Hematopoietic multipotent progenitor cell treated with erythropoietin and hydrocortisone succinate and interleukin-3 and kit ligand, for 8 days (in vitro differentiated cells): ENCODE measurements at places on chromosomes 2 and 18.

GRCh38 chr2:208025814-208026184 lies 472 bp upstream of the PLEKHM3 start:
- DNase-seq = no peak

DNA sequence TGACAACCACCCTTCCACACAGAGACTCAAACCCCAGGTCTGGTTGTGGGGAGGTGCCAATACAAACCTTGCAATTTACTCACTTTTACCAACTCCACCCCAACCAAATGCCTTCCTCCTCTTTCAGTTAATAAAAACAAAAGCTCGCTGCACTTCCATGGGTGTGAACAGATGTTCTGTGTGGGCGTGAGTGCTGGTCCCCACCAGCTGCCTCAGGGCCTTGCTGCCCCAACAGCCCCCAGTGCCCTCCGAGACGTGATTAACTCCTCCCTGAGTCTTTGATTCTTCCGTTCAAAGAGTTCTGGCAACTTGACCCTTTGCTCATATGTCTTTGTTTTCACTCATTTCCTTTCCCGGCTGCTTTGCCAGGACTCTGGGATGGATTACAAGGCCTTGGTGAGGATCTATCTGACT lies 258.9 kb upstream of the CXCR4 start:
- no peak for DNase-seq

DNA sequence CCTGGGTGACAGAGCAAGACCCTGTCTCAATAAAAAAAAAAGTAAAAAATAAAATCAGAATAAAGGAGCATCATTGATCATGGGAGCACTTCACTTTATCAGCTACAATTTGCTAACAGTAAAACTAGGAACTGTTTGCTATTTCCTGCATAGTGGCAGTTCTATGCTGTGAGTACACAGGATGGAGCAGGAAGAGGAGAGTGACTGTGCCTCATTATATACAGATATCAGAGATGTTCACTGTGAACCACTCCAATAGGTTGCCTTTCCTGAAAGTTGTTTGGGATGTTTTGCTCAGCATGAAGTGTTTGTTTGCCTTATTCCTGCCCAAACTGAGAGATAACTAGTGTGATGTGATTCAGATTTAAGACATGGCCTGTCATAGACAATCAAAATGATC lies 151.4 kb upstream of the EPAS1 start:
- no peak for DNase-seq

- DNase-seq = no peak
Observed at GRCh38 chr2:188977317-188977716, 3.1 kb downstream of the COL3A1 start.

- DNase-seq = no peak
Observed at GRCh38 chr18:49560624-49561288, 1.1 kb upstream of the LIPG start.

DNA sequence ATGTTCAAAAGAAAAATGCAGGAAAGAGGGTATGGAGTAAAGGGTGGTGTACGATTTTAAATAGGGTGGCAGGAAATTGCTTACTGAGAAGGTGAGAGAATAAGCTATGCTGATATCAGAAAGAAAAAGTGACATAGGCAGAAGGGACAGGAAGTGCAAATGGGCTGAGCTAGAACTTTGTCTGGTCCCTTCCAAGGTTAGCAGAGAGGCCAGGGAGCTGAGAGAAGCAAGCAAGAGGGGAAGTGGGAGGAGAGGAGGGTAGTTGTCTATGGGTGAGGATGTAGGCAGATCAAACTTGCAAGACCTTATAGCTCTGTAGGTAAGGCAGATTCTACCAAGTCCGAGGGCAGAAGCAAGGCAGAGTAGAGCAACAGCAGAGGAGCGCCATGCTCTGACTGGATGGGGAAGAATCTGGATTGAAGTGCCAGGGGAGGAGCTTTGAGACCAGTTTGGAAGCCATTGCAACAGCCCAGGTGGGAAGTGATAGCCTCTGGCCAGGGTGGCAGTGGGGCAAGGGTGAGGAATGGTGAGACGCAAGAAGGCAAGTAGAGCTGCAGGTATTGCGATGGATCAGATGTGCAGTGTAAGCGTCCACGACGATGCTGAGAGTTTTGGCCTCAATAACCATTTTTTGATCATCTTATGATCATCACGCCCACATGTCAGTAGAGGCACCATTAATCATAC lies 134.4 kb upstream of the APCDD1 start:
- no peak for DNase-seq

DNA sequence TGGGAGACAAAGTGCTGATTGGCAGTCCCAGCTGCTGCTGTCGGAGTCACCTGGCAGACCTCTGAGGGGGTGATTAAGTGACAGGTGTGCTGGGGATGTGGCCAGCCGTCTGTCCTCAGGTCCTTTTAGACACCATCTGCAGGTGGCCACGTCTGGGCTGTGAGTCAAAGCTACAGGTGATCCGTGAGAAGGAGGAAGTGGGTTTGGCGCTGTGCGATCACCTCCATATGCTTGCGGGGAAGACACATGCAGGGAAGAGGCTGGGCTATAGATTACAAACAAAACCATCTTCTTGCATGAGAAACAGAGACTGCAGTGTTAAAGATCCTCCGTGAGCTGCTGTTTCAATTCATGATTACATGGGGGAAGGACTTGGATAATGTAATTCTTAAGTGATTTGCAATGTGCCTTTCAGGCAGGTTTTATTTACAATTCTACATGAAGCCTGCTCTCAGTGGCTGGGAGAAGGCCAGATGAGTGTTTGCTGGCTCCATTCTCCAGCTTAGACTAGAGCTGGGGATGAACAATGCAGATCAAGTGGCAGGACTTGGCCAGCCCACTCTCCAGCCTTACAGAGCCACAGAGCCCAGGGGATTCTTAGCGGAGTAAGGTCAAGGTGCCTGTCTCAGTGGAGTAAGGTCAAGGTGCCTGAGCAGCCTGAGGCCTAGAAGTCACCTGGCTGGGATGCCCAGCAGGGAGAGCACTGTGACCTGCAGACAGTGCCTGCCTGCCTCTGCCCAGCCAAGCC lies 87.8 kb downstream of the LYPD1 start:
- DNase-seq = no peak

DNA sequence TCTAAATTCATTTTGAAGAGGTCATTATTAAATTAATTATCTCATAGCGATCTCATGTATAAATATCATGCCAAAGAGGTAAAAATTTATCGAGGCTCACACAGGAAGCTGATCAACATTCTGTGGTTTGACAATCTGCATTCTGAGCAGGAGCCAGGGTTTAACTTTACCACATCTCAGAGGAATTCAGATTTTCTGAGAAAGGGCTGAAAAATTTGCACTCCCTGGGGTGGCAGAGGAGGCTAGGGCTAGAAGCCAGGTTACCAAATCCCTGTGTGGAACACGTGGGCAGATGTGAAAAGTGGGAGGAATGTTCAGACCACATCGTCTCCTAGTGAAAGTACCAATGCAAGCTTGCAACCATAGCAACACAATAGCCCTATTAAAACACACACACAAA lies 63.5 kb upstream of the CTLA4 start:
- no peak for DNase-seq

DNA sequence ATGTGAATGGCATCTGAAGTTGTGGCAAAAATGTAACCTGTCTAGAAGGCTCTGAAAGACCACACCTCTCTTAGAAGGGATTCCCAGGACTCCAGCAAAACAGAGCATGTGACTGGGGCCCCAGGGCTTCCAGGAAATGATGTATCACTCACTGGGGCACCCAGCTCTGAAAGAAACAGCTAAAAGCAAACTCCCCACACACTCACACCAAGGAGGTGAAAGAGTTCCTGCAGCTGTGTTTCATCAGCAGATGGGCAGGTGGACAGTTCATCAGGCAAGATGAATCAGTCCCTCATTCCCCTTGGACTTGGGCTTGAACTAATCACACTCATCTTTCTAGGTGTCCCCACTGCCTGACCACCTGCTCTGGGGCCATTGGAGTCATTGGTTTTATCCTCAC lies 76.2 kb downstream of the CCBE1 start:
- no peak for DNase-seq
